ENCODE measurements at places on chromosomes 2 and 18.

GRCh38 chr2:236692937-236693336 is 123.3 kb downstream of the ACKR3 start:
- DNase-seq, result no peak

DNA sequence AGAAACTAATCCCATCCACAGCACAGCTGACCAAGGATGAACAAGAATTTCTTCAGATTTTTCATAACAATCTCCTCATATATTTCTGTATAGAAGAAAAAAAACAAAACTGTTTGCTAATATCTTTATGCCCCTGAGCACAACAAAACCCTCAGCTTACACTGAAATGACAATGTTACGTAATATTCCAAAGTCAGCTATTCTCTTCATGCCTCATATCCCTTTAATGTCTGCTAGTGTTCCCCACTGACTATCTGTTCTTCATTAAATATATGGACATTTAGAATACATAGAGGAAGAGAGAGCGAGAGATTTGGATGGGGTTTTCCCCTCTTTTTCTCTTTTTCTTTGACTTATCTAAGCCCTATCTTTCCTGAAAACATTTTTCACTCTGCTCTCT is 87.9 kb upstream of the GULP1 start:
- no peak for DNase-seq

DNA sequence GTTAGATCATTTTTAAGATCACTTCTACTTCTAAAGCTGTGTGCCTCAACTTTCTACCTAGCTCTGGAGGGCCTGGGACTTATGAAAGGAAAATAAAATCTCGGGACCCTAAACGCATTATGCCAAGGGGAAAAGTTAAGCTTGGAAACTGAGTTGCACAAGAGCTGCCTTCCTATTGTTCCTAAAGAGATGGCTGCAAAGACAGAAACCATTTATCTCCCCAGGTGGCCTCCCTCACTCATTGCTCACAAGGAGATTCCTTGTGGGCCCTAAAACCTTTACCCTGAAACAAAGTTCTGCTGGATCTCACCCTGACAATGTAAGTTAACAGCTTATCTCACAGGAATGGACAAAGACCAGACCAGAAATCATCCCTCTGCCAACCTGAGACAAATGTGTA is 26.8 kb downstream of the TUBB6 start:
- no peak for DNase-seq

DNA sequence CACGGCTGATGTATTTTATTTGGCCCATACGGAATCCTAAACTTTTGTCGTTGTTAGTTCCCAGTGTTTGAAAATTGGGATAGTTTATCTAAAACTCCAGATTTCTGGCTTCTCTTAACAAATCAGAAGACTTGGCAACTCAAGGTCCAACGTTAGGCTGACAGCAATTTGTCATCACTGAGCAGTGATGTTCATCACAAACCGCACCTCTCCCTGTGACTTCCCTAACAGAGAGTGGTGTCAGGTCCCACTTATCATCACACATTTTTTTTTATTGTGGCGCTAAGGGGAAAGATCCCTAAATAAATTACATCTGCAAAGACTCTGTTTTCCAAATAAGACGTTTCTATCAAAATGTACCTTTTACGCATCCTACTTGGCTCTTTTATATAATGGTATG is 55.7 kb downstream of the RASGRP3 start:
- DNase-seq, result no peak

DNA sequence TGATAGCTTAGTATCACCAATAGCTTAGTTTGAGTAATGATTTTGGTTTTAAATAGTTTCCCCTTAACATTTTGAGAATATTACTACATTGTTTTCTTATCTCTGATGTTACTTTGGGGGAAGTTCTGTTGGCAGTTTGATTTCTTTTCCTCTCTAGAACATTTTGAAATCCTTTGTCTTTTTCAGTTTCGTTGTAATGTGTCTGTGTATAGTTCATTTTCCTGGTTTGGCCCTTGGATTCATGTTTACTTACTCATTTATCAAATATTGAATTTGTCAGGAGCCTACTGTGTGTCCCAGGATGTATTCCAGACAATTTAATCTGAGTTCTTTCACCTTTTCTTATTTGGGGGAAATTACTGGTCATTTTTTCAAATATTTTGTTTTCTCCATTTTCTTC is 16.7 kb downstream of the ANKRD12 start:
- DNase-seq, result no peak

DNA sequence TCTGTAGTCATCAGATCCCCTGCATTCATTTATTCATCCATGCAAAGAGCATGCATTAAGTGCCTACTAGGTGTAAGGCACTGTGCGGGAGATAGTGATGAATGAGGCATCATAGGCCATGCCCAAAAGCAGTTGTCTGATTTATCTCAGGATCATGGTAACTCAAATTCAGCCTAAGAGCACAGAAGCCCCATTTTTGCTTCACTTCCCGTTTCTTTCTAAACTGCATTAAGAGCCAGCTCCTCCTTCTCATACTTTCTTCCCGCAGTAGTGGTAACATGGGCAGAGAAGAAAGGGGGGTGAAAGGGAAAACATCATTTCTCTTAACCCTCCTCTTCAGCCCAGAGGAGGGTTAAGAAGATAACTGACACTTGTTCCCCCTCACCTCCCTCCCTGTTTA is 2.9 kb downstream of the GPR45 start:
- DNase-seq, result no peak

GRCh38 chr18:7778181-7778580 is 211.1 kb downstream of the PTPRM start:
- DNase-seq, result no peak

GRCh38 chr18:75350512-75350839 is 77.0 kb downstream of the SMIM21 start:
- no peak for DNase-seq

DNA sequence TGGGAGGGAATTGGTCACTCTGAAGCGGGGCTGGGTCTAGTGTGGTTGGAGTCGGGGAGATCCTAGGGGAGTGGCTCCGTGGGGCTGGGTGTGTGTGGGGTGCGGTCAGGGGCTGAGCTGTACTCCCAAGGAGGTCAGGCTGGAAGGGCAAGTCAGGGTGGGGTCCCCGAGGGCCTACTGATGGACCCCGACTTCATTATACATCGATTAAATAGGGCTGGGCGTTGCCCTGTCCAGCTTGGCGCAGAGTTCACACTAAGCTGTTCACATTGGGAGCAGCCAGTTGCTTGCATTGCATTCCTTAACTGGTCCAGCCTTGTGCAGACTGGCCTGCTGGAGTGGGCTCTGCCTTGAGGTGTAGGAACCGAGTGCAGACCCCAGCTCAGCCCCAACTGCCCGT is 131.2 kb downstream of the ASB1 start:
- DNase-seq, result no peak

DNA sequence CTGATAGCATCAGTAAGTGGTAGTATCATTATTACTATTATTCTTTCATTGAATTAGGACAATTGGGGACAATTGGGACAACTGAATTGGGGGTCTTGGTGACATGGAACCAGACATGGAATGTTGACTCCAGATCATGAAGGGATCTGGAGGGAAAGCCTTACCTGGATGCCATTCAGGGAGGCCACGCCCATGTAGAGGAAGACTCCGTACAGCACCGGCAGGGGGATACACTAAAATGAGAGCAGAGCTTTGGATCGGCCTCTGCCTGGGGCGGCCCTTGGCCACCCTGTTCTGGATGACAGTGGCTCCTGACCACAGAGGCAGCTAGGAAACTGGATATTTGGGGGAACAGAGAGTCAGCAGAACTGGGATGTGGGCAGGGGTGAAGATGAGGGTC is 29.2 kb downstream of the MTHFD2 start:
- no peak for DNase-seq

DNA sequence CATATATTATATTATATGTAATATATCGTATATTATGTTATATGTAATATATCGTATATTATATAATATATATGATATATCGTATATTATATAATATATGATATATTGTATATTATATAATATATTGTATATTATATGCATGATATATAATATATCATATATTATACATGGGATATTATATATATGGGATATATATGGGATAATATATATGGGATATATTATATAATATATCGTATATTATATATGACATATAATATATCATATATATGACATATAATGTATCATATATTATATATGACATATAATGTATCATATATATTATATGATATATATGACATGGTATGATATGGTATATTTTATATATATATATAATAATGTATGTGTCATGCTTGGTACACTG is 100.7 kb upstream of the STPG4 start:
- no peak for DNase-seq

DNA sequence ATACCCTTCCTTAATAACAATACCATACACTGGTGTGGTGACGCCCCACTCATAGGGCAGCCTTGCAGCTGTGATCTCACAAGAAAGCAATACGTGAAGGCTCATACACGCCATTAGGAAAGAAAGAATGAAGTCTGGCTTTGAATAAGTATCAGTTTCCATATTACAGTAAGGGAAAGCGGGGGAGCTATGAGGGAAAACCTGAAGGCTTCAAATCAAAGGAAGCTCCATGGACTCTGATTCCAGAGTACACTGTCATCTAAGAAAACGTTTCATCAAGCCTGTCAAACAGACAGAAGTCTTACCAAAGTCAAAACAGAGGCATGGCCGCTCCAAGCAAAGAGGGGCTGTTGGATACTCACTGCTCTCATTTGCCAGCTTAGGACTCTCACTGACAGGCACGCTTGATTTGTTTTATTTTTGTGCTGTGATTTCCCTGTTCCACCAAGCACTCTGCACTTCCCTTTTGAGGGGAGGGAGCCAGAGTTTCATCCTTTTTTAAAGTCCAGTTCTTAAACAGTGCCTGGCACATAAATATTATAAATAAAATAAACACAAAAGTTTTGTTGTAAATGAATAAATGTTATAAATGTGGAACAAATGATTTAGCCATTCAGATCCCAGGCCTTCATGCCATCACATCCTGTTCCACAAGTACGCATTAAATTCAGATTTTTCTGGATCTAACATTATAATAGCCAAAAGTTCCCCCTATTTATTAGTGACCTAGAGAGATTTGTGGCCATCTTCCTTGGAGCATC is 221.2 kb downstream of the PIEZO2 start:
- no peak for DNase-seq

DNA sequence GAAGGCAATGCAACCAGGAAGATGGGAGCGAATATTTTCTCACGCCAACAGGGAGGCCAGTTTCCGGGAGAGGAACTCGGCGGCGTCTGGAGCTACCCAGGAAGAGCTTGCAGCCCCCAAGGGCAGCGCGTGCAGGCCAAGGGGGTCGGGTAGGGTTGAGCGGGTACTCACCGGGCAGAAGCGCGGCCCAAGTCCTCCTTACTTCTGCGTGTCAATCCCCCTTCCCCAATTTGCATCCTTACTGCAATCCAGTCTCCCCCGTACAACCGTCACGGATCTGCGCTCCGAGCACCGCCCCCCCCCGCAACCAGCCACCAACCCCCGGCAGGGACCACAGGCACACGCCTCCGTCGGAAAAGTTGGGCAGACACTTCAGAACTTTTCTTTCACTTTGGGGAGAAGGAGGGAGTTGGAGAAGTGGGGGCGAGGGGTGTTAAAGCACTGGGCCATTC is 1.3 kb downstream of the ATP8B1 start:
- DNase-seq, result no peak

GRCh38 chr2:111117598-111118480 is 2.9 kb upstream of the BCL2L11 start:
- no peak for DNase-seq

- no peak for DNase-seq
Measured at GRCh38 chr2:236256366-236256985, 7.7 kb downstream of the ASB18 start.

- DNase-seq, result no peak
Measured at GRCh38 chr2:241366678-241367077, 10.6 kb downstream of the FARP2 start.

GRCh38 chr2:119246884-119247843 is 23.5 kb downstream of the STEAP3 start:
- no peak for DNase-seq

DNA sequence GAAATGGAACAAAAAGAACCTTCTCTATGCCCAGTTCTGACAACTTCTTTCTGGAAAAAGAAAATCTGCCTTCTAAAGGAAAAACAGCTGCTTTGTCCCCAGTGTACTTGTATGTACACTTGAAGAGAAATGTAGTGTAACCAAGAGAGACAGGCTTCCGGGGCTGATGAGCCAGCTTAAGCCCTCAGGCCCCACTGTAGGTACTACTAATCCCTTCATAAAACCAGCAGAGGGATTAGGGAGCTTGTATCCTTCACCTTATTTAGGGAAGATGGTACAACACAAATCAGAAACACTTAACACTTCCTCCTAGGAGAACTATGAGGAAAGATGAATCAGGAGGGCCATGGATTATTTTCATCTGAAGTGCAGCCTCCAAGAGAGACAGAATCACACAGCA is 18.8 kb upstream of the SUCLG1 start:
- DNase-seq, result no peak

GRCh38 chr2:98091738-98092137 is 4.8 kb downstream of the VWA3B start:
- no peak for DNase-seq

DNA sequence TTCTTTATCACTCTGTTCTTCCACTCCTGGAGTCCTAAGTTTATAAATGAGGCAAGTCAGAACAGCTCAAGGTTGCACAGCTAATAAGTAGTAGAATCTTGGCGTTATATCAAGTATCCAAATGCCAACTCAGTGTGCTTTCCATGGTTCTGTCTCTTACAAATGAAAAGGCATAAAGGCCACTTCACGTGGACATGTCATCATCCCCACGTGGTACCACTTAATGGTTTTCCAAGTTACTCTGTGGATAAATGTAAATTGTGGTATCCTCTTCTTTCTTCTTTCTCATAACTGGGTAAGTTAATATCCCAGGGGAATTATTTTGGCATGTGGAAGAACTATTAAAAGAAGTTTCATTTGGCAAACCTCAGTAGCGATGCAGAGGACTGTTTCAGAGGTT is 131.5 kb upstream of the L3MBTL4 start:
- no peak for DNase-seq

DNA sequence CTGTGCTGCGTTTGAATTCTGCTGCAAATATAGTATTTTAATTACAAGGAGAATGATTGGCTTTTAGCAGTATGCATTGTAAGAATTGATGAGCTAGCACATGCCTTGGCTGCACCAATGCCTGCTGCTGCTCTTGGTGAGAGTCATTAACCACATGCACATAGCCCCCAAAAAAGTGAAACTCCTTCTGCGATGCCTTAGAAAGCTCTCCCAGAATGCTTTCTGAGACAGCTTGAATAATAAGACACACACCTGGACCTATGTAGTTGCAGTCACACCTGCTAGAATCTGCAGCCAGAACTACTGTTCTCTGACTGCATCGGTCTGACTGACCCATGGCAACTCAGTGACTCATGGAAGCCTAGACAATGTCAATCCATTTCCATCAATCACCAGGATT is 170.1 kb upstream of the DDX18 start:
- no peak for DNase-seq

DNA sequence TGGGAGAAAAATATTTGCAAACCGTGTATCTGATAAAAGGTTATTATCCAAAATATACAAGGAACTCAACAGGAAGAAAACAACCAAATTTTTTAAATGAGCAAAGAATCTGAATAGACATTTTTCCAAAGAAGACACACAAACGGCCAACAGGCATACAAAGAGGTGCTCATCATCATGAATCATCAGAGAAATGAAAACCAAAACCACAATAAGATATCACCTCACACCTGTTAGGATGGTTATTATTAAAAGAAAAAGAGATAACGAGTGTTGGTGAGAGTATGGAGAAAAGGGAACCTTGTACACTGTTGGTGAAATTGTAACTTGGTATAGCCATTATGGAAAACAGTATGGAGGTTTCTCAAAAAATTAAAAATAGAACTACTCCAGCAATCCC is 463.3 kb downstream of the IRS1 start:
- DNase-seq, result no peak
